T-helper 22 cell (primary cell): ENCODE measurements at places on chromosomes 1 and 21.

- no peak for DNase-seq
These were observed 9.5 kb downstream of the OLFML2B start for GRCh38 chr1:162014202-162014601.

- DNase-seq: no peak
These were observed 34.8 kb downstream of the MX1 start for GRCh38 chr21:41460578-41461527.

DNA sequence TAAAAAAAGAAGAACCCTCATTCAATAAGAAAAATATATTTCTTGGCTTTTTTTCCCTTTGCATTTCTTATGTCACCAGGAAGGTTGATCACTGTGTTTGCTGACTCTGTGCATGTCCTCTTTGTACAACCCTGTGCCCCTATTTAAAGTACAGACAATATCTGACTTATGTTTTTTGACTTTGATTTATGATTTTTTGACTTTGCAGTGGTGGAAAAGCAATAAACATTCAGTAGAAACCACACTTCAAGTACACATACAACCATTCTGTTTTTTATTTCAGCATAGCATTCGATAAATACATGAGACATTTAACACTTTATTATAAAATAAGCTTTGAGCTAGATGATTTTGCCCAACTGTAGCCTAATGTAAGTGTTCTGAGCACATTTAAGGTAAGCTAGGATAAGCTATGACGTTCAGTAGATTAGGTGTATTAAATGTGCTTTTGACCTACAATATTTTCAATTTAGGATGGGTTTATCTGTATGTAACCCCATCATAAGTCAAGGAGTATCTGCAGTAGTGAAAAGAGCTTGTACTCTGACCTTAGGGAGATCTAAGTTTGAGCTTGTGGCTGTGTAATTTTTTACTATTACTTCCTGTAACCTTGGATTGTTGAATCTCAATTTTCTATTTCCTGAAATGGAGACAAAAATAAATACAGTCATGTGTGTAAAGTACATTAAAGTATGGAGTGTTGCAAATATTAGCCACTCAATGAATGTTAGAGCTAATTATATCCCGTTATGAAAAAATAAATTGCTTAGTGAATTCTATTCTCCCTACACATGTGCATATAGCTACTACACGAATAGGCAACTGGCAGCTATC lies 1.2 kb downstream of the RNASEL start:
- DNase-seq: no peak

- DNase-seq: no peak
These were observed 122.8 kb upstream of the USP24 start for GRCh38 chr1:55337801-55338447.

GRCh38 chr1:84720221-84720780 lies 30.0 kb upstream of the SSX2IP start:
- no peak for DNase-seq

DNA sequence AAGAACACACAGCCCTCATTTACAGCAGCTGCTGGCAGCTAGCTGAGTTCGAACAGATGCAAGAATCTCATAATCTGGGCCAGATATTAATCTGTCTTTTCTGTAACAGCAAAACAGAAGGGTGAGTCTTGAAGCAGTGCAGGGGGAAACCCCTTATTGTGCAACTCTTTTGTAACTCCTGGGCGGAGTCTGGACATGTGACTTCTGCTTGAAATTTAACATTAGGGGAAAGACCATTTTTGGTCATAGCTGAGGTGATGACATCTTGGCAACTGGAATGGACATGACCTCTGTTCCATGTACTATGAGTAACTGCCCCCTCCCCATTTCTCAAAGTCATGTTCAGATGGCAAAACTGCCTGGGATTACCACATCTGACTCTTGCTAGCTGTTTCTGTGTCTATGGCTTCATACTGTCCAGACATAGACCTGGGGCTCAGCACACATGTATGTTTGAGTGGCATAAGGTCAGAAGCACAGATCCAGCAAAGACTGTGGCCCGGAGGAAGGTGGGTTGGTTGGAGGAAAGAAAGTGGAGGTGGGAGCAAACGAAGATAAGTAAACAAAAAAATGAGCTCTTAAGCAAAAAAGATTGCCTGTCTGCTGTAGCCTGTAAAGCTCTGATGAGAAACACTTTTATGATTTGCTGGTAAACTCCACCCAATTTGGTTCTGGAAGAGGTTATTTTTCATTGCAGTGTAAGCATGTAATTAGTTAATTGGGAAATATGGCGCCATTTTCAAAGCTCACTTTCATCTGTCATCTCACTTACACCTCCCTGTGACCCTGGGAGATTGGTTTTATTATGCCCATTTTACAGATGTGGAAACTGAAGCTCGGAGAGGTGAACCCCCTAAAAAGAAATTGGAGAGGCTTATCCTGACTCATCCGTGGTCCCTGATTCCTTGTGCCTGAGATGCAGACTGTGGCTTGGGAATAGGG lies 26.1 kb downstream of the ETS2 start:
- DNase-seq: no peak

DNA sequence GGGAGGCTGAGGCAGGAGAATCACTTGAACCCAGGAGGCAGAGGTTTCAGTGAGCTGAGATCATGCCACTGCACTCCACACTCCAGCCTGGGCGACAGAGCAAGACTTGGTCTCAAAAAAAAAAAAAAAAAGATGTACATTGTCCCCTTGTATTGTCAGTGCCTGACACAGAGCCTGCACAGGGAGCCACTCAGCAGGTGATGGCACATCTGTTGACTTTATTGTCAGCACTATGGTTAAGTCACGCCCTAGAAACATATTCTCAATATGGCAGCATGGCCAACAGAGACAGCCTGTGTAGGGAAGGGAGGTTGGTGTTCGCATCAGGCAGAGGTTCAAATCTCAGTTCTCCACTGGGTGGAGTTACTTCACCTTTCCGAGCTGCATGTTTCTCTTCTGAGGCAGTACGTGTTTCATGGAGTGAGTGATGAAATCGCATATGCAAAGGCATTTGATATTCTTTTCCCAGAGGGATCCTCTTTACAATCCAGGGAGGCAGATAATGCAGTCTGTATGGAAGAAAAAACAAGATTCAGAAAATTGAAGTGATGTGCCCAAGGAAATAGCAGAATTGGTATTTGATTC lies 20.6 kb downstream of the LAMC2 start:
- no peak for DNase-seq

DNA sequence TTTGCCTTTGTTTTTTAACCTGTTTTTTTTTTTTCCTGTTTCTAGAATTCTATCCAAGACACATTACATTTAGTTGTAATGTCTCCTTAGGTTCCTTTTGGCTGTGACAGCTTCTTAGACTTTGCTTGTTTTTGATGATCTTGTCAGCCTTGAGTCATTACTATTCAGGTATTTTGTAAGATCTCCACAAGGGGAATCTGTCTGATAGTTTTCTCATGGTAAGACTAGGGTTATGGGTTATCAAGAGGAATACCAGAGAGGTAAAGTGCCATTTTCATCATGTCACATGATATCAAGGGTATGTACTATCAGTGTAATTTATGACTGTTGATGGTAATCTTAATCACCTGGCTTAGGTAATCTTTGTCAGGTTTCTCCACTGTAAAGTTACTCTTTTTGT lies 99.1 kb upstream of the GFI1 start:
- DNase-seq: no peak
